ENCODE measurements at places on chromosomes 12 and 14.

DNA sequence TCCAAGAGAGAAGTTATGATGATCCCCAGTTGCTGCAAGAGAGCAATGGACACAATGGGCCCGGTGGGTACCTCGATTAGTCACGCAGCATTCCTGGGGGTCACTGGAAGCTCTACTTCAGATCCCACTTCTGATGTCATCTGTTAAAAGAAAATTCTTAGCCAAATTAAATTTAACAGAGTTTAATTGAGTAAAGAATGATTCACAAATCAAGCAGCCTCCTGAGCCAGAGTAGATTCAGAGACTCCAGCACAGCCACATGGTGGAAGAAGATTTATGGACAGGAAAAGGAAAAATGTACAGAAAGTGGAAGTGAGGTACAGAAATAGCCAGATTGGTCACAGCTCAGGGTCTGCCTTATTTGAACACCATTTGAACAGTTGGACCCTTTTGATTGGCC is 107.5 kb downstream of the SPTSSA start:
- DNase-seq, result no peak

- DNase-seq, result no peak
Measured at GRCh38 chr12:101799774-101800173, 31.0 kb downstream of the GNPTAB start.

DNA sequence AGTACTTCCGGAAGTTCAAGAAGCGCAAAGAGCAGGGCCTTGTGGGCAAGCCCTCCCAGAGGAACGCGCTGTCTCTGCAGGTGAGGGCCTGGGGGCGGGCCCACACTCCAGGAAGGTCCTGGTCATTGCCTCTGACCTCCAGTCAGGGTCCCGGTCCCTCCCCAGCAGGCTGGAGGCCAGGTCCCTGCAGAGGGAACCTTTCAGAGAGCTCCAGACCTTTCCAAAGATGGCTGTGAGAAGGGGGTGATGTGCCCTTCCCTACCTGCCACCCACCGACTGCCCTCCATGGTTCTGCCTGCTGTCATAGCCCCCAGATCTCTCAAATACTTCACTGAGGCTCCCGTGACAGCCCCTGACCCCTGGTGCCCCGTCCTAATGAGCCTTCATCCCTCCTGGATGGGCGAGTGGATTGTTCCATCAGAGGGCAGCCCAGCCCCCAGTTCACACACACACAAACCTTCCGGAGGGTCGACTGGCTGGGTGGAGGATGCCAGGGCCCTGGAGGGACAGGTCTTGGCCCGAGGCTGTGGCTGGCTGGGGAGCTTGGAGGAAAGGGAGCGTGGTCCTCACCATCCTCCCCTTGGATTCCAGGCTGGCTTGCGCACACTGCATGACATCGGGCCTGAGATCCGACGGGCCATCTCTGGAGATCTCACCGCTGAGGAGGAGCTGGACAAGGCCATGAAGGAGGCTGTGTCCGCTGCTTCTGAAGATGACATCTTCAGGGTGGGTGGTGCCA is 117.5 kb upstream of the FKBP4 start:
- DNase-seq, result no peak

DNA sequence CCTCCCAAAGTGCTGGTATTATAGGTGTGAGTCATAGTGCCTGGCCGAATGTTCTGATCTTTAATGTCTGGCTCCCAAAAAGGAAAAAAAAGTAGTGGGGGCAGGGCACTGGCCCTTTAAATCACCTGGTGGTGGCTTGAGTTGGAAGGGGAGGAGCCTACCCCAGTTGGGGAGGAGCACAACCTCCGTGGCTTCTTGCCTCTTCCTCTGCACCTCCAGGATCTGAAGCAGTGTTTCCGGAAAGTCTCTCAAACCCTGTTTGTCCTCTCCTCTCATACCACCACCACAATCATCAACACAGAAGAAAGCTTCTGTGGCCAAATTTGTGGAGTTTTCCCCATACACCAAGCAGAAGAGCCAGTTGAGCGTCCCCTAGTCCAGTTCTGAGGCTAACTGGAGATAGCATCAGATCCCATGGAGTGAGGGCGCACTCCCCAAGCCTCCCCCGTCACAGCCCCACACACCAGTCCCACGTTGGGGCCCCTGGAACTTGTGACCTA is 24.3 kb upstream of the RCOR1 start:
- DNase-seq, result no peak

GRCh38 chr12:84911271-84912197 is 1.1 kb downstream of the SLC6A15 start:
- peak; percentile 89 for DNase-seq

DNA sequence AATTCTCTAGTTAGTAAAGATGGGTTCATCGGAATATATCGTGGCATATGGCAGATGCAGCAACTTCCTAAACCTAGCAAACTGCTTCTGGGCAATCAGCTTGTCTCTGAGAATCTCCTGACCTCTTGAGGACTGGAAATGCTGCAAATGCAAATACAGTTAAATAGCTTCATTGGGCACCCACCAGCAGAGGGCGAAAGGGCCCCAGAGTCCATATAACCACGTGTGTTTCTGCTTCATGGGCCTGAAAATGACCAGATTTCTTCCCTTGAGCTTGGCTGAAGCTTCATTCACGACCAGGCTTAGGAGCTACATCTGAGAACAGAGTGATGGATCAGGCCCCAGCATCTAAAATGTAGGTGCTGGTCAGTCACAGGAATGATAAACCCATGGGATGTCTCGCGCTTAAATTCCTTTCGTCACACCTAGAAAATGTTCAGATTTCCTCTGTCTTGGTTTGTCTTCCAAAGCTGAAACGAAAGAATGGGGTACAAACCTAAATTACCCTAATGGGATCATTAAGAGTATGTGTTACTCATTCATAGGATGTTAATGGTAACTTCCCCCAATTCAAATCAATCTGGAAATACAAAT is 1482.5 kb upstream of the TMEM132C start:
- DNase-seq, result no peak
